ENCODE measurements at places on chromosomes 12 and 14.

DNA sequence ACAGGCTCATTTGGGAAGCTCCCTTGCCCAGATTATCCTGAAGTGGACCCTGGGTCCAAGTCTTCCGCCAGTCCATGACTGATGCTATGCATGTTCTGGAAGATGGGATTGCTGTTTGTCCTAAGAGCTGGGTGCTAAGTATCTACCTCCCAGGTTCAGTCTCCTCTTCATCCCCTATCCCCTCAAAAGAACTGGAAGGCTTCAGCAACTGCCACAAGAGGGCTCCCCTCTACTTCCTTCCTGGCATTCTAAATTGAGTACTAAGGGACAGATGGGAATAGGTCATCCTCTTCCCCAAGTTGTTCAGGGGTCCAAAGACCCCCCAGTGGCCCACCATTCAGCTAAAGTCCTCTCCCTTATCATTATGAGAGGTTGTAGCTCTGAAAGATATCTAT, 9.0 kb upstream of the FKBP11 start:
- no peak for DNase-seq

- no peak for DNase-seq
These were observed 9.9 kb downstream of the PLBD2 start for GRCh38 chr12:113368331-113368730.

DNA sequence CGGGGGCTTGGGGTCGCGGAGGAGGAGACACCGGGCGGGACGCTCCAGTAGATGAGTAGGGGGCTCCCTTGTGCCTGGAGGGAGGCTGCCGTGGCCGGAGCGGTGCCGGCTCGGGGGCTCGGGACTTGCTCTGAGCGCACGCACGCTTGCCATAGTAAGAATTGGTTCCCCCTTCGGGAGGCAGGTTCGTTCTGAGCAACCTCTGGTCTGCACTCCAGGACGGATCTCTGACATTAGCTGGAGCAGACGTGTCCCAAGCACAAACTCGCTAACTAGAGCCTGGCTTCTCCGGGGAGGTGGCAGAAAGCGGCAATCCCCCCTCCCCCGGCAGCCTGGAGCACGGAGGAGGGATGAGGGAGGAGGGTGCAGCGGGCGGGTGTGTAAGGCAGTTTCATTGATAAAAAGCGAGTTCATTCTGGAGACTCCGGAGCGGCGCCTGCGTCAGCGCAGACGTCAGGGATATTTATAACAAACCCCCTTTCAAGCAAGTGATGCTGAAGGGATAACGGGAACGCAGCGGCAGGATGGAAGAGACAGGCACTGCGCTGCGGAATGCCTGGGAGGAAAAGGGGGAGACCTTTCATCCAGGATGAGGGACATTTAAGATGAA, 630 bp downstream of the FOS start:
- DNase-seq, result no peak

- no peak for DNase-seq
These were observed 17.1 kb upstream of the SERPINA1 start for GRCh38 chr14:94405486-94405885.

DNA sequence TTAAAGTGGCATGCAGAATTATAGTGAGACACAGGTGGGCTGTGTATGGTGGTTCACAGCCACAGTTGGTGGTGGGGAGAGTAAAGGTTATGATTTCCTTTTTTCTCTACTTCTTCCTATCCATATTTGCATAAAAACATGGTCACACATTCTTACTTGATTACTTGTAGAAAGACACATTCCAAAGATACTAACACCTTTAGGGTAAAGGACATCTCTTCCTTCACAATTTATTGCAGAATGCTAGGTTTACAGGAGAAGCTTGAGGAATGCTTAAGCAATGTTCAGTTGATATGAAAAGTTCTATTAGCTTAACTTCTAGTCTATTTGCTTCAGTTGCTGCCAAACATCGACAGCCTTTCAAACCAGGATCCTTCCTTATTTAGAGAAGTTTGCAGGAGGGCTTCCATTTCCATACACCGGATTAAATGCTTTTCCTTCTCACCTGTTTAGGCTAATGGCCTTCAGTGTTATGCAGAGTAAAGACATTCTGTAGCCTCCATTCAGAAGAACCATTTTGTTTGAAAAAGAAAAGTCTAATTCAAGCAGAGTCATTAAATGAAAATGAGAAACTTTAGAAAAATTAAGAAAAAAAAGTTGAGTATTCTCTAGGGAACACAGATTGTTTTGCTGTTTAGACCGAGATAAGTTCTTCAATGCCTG, 2.6 kb upstream of the PHC1 start:
- no peak for DNase-seq

- DNase-seq, result no peak
These were observed 3.8 kb downstream of the KRT8 start for GRCh38 chr12:52900896-52901714.

GRCh38 chr14:61300754-61301153, 19.6 kb upstream of the TMEM30B start:
- DNase-seq, result no peak

DNA sequence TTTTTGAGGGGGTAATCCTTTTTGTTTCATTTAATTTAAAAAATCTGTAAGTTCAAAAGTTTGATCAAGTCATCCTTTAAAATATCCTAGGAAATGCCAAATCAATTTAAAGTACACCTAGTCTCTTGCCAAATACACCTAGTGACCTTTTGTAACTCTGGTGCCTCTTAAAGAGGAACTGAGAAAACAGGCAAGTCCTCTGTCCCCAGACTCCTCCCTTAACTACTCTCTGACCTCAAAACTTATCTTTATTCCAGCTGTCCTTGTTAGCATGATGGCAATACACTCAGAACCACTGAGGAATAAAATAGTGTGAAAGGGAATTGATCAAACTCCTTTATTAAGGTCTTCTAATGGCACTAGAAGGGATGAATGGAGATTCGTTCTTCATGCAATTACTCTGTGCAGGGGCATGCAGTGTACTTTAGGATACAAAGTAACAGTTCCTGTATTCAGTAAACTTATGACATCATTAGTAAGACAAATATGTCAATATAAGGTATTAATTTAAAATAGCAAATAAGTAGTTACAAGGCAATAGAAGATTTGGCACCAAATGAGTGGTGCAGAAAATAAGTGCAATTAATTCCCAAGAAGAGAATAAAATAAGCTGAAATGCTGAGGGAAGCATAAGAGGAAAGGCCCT, 3.3 kb downstream of the FAR2 start:
- DNase-seq, result no peak

DNA sequence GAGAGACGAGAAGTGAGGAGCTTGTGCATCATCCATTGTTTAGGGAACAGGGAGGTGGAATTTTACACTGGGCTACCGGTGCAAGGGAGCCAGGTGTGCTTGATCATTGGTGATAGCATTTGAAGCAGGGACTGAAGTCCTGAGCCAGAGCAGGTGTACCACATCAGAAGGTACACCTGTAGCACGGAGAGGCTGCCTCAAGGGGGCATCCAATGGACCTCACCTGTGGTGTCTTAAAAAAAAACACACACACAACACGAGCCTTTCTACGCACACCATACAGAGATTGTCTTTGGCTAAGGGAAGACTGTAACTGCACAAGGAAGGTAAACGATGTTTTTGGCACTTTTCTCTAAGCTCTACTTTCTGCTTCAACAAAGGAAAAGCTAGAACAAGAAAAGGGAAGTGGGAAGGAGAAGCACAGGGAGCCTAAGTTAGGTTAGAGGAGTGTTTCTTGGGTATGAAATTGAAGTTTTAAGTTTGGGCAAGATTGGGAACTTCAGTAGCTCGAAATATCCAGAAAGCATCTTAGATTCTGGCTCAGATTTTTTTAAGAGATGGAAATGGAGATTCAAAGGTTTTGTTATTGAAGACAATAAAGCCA, 334.3 kb upstream of the FBXO33 start:
- no peak for DNase-seq

DNA sequence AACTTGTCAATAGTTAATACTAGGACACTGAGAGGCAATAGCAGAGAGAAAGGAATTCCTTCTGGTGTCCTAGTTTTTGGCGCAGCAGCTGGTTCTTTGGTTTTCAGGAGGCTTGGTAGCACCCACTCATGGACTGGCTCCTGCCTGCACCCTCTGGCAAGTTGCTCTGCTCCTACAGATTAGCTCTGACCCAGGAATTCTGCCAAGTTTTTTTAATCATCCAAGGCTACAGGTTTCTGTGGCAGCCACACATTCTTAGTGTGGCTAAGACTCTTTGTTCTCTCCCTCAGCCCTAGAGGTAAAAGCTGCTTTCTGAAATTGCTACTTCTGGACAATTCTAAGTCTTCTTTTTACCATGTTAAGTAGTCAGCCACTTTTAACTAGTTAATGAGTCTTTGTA, 72.0 kb upstream of the FKBP4 start:
- DNase-seq, result no peak

GRCh38 chr12:105083551-105084105, 630 bp downstream of the ALDH1L2 start:
- DNase-seq, result no peak

GRCh38 chr12:96249196-96250118, 55.3 kb downstream of the ELK3 start:
- DNase-seq, result no peak

DNA sequence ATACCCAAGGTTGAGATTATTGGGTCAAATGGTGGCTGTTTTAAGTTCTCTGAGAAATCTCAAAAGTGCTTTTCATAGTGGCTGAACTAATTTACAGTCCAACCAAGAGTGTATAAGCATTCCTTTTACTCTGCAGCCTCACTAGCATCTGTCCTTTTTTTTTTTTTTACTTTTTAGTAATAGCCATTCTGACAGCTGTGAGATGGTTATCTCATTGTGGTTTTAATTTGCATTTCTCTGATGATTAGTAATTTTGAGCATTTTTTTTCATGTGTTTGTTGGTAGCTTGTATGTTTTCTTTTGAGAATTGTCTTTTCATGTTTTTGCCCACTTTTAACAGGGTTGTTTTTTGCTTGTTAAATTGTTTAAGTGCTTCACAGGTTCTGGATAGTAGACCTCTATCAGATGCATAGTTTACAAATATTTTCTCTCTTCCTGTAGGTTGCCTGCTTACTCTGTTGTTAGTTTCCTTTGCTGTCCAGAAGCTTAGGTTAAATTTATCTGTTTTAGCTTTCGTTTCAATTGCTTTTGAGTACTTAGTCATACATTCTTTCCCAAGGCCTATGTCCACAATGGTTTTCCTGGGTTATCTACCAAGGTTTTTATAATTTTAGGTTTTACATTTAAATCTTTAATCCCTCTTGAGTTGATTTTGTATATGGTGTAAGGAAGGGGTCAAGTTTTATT, 881.3 kb upstream of the SEL1L start:
- DNase-seq, result no peak

DNA sequence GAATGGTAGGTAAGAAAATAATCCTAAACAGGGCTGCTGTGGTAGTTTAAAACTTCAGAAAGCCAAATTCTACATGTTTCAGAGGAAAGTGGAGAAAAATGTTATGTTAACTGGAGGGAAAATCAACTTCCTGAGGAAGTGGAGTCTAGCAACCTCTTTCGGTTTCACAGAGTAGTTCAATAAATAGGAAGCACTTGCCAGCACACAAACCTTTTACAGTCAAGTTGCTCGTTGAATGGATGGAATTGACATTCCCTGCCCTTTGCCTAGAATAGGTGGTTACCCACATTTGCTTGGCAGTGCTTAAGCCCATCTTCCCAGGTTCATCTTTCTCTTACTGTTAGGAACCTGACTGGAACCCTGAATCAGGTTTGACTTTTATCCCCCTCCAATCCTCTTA, 15.9 kb downstream of the ANKRD13A start:
- no peak for DNase-seq

- no peak for DNase-seq
These were observed at the start of gene NPAS3 for GRCh38 chr14:32938719-32939253. Gene NPAS3 (plus strand): TSS chr14:32938879.

DNA sequence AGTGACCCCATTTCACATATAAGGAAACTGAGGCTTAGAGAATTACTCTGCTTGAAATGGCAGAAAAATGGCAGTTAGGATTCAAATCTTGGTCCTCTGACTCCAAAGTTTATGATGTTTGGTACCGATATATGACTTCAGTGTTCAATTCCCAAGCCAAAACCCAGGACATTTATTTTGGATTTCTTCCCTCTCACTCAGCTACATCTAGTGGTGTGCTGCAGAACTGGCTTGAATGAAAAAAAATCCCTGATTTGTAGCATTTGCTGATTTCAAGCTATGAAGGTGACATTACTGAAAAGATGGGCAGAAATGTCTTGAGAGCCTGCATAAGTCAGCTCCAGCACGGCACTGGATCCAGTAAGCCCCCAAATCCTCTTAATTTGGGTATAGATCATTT, 106.4 kb downstream of the EFCAB11 start:
- DNase-seq, result no peak

DNA sequence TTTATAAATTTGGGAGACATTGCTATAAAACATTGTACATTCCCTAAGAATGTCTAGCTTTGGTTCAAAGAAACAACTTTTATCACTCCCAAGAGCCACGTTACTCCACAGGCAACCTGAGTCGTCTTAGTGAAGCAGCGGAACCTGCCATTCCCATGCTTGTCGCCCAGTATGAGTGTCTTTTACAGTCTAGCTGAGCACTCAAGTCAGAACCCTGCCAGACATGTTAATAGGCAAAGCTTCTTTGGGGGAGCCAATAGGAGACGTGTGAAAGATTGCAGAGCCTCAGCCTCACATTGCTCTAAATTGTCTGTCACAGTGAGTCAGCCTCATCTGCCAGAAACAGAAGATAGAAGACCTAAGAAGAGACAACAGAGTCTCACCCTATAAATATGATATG, 541.6 kb upstream of the FLRT2 start:
- DNase-seq, result no peak

GRCh38 chr12:21559855-21560569, 33.9 kb downstream of the SPX start:
- DNase-seq, result peak; percentile 36

DNA sequence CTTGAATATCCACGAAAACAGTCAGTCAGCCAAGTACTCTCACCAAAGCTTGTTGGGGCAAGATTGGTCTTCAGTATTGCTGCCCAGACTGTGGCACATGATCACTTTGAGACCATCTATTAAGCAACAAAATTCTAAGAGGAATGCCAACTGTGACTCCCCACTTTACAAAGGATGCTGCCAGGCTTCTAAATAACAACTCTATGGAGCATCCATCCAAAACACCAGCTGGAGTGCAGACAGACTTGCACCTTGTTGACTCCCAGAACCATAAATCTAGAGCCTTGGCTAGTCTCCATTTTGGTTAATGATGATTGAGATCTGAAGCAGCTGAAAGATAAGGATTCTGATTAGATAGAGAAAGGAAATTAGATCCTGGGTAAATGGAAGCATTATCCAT, 132.8 kb downstream of the DIO2 start:
- DNase-seq, result no peak

GRCh38 chr12:128956755-128957154, 103.5 kb downstream of the GLT1D1 start:
- no peak for DNase-seq

DNA sequence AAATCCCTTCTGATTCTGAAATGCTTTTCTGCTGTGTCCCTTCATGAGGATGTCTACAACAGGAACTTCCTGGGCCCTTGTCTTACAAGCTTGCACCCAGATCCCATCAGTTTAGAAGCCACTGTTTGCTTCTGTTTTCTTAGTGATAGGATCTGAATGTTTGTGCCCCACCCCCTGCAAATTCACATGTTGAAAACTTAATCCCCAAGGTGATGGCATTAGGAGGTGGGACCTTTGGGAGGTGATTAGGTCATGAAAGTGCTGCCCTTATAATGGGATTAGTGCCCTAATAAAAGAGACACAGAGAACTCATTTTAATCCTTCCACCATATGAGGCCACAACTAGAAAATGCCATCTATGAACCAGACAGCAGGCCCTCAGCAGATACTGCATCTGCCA, 36.0 kb upstream of the GNPNAT1 start:
- no peak for DNase-seq

GRCh38 chr14:68144051-68144681, 324.6 kb downstream of the RAD51B start:
- no peak for DNase-seq

- no peak for DNase-seq
These were observed 22.3 kb downstream of the B4GALNT3 start for GRCh38 chr12:482061-482460.
